NCI-H1105 (cell line): ENCODE measurements at places on chromosomes 3 and 15.

- no peak for DNase-seq
Observed at GRCh38 chr3:78969483-78969882, 798.3 kb downstream of the ROBO1 start.

- DNase-seq = no peak
Observed at GRCh38 chr3:5317557-5317956, 130.1 kb downstream of the EDEM1 start.

DNA sequence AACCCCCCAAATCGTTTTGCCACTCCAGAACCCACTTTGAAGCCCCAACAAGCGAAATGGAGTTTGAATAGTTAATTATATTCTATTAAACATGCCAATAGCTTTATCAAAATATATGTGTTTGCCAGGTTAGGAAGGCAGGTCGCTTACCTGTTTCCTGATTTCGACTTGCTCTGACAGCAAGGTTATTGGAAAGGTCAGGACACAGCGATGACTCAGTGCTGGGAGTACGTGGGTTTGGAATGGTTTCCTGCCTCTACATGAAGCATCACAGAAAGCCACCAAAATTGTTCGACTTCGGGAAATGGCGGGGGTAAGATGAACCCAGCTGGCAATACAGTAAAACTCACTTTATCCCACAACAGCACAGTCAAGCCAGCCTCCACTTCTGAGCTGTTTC lies 135.6 kb upstream of the ABI3BP start:
- no peak for DNase-seq

DNA sequence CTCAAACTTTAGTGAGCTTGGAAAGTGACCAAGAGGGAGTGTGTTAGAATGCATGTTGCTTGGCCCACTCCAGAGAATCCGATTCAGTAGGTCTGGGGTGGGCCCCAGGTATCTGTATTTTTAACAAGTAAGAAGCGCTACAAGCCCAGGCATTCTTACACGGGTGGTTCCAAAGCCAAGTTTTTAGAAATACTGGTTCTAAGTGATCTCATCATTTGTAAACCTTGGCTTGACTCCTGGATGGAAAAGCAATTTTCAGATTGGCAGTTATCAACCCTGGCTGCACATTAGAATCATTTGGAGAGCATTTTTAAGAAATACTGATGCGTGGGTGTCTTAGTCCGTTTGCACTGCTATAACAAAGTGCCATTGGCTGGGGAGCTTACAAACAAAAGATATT lies 27.3 kb upstream of the ST8SIA2 start:
- no peak for DNase-seq

GRCh38 chr3:160395297-160395696 lies 3.7 kb downstream of the IFT80 start:
- DNase-seq = peak; percentile 14

- DNase-seq = no peak
Observed at GRCh38 chr15:95558131-95558530, 772.4 kb upstream of the NR2F2 start.

GRCh38 chr3:164641071-164641470 lies 437.2 kb downstream of the SI start:
- DNase-seq = no peak

GRCh38 chr3:174495311-174495710 lies 363.8 kb upstream of the NAALADL2 start:
- no peak for DNase-seq

GRCh38 chr3:73624017-73624820 lies 522 bp downstream of the PDZRN3 start:
- DNase-seq = peak; percentile 48

GRCh38 chr3:187280644-187281043 lies 10.9 kb downstream of the MASP1 start:
- DNase-seq = no peak

GRCh38 chr3:98171071-98171470 lies 4.6 kb downstream of the OR5H15 start:
- DNase-seq = no peak

GRCh38 chr3:43031485-43031884 lies 52.4 kb downstream of the GASK1A start:
- DNase-seq = no peak

- DNase-seq = no peak
Observed at GRCh38 chr15:68843425-68844311, 23.0 kb upstream of the ANP32A start.

DNA sequence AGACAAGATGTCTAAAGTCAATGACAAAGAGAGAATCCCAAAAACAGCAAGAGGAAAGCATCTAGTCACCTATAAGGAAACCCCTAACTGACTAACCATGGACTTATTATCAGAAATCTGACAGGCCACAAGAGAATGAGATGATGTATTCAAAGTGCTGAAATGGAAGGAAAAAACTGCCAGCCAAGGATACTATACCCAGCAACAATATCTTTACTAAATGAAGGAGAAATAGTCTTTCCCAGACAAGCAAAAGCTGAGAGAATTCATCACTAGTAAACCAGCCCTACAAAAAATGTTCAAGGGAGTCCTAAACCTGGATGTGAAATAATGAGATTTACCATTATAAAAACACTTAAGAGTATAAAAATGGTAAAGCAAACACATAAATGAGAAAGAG lies 128.0 kb downstream of the SATB1 start:
- no peak for DNase-seq

GRCh38 chr3:195834675-195835583 lies 23.2 kb upstream of the MUC4 start:
- DNase-seq = no peak

GRCh38 chr3:37955918-37956707 lies 34.5 kb upstream of the VILL start:
- DNase-seq = no peak

- peak; percentile 2 for DNase-seq
Observed at GRCh38 chr15:75170711-75171341, 30.9 kb upstream of the C15orf39 start.

GRCh38 chr15:68057758-68058157 lies 3.6 kb downstream of the PIAS1 start:
- DNase-seq = no peak

DNA sequence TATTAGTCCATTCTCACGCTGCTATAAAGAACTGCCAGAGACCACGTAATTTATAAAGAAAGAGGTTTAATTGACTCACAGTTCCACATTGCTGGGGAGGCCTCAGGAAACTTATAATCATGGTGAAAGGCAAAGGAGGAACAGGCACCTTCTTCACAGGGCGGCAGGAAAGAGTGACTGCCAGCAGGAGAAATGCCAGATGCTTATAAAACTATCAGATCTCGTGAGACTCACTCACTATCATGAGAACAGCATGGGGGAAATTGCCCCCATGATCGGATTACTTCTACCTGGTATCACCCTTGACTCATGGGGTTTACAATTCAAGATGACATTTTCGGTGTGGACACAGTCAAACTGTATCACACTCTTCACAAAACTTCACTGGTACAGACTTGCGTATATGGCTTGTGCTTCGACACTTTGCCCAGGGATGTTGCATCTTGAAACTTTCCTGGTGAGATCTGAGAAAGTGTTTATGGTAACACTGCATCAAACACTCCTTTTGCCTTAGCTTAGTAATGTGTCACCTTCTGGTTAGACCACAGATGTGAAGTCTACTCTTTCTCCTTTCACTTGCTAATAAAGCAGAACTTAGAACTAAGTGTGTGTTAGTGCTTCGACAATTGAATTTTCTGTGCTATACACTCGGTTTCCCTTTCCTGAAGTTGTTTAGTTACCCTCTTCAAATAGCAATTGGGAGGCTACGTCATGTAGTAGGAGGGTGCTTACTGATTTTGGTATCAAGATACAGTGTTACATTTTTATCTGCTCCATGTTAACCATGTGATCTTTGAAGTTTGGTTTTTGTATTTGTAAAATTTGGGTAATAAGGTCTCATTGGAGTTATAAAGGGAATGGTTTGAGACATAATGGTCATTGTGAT lies 185.7 kb downstream of the LPP start:
- DNase-seq = no peak

DNA sequence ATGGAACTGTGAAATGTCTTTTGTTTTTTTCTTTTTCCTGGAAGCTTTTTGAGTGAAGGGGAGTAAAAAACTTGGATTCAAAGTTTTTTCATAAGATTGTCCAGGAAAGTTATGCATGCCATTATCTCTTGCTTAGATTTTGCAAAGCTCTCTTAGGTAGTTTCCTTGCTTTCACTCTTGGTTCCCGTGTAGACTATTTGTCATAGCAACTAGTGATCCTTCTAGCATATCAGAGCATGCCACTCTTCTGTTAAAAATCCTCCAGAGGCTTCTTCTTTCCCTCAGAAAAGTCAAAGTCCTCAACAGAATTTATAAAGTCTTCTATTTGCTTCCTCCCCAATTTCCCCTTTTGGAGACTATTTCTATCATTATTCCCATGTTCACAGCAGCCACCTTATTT lies 21.1 kb downstream of the GTF2E1 start:
- no peak for DNase-seq

DNA sequence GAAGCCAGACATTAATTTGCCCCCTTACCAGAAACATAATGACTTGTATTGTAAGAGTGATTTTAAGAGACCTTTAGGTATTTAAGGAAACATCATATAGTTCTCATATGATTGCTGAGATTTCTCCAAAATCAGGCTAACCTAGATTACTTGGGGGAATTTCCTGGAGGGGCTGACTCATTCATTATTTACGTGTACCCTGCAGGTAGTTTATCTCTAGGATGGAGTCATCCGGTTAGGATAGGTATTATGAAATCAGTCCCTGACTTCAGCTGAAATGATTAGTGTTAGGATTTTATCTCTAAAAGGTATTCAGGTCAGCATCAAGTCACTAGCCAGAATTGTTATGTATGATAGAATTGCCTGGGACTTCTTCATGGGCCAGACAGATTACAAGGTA lies 97.5 kb downstream of the TCF12 start:
- DNase-seq = no peak

- no peak for DNase-seq
Observed at GRCh38 chr3:179542375-179542774, 20.4 kb upstream of the ACTL6A start.

DNA sequence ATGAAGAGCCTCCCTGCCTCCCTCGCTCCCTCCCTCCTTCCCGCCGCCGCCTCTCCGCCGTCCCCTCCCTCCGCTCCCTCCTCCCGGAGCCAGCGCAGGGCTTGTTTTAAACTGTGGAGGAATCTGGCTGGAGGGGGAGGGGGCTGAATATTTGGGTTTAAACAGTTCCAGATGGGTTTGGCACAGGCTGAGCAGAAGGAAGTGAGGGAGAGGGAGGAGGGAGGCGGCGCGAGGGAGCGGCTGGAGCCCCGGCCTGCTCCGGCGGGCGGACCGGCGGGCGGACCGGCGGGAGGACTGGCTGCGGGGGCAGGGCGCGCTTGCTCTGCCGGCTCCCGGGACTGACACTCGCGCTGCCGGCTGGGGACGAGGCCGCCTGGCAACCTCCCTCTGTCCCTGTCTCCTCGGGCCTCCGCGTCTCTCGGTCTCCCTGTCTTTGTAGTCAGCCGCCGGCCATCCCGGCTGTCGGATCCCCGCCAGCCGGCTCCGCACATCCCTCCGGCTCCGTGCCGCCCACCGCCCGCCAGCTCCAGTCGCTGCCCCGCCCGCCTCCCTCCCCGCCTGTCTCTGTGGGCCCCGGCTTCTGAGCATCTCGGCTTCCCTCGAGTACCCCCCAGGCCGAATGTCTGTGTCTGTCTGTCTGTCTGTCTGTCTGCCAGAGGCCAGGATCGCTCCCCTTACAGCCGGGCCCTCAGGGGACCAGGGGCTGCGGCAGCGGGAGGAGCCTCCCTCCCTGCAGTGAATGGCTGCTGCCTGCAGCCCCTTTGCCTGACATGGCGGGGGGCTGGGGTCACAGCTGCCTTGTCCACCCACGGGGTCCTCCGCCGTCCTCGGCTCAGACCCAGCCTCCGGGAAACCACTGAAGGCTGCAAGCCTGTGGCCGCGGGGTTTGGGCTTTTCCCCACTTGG lies 7.6 kb downstream of the EPHB3 start:
- peak; percentile 36 for DNase-seq

DNA sequence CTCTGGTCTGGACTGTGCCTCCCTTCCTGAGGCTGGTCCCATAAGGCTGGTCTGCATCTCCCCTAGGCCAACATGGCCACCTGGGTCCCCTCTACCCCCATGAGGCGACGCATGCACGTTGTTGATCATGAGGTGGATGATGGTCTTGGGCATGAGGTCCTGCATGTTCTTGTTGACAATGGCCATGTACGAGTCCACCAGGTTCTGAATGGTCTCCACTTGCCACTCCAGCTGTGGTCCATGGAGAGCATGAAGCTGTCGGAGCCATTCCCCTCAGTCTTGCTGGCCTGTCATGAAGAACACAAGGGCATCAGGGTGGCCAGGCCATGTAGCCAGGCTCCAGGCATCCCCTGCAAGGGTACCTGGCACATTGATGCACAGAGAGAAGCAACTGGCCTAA lies 27.1 kb upstream of the CSPG4 start:
- DNase-seq = no peak

- DNase-seq = no peak
Observed at GRCh38 chr15:63084806-63085205, 36.9 kb upstream of the LACTB start.

- DNase-seq = no peak
Observed at GRCh38 chr15:48049736-48050135, 71.1 kb upstream of the SLC24A5 start.

- no peak for DNase-seq
Observed at GRCh38 chr15:76108021-76108723, 48.4 kb downstream of the TMEM266 start.

DNA sequence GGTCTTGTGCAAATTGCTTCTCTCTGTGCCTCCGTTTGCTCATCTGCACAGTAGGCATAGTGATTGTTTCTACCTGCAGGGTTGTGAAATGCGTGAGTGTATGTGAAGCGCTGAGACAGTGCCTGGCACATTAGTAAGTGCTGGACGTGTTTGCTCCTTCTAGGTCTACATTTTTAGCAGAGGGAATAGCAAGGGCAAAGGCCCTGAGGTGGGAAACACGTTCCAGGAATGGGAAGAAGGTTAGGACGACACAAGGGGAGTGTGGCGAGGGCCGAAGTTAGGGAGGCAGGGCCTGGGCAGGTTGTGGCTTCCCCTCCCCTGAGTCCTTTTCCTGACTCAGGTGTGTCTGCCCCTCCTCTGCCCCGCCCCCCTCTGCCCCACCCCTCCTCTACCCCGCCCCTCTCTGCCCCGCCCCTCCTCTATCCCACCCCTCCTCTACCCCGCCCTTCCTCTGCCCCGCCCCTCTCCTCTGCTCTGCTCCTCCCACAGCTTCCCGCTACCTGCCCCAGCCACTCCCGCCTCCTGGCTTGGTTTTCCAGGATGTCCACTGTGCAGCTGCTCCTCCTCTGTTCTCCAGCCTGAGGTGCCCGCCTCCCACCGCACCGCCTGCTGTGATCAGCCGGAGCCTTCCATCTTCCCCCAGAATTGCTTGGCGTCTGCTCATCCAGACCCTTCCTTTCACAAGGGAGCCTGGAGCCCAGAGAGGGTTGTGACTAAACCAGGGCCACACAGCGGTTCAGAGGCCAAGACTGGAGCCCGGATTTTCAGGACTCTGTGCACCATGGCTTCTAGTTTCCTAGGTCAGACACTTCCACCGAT lies 31.1 kb upstream of the SMAD6 start:
- DNase-seq = no peak

GRCh38 chr15:84878504-84878903 lies 6.0 kb upstream of the SLC28A1 start:
- peak; percentile 9 for DNase-seq
